Ecto neural progenitor cell (in vitro differentiated cells): ENCODE measurements at places on chromosomes 16 and 17.

- peak; percentile 89 for DNase-seq
Observed at GRCh38 chr17:74987909-74988711, 678 bp downstream of the CDR2L start.

DNA sequence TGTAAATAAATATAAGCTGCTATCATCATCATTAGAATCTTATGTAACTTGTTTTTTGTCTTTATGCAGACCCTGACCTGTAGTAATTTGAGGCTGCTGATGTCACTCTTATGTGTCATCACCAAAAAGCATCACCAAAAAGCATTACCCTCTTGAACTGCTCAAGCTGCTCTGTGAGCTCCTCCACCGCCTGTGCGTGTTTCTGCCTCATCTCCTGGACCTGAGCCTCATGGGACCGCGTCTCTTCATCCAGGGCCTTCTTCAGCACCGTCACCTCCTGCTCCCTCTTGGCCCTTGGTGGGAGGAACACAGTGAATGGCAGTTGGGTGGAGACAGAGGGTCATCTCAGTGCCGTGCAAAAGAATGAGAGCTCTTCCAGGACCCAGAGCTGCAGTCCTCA is 82.4 kb downstream of the NDE1 start:
- no peak for DNase-seq

GRCh38 chr17:59277031-59277430 is 54.4 kb upstream of the YPEL2 start:
- no peak for DNase-seq

GRCh38 chr16:89467382-89467781 is 23.0 kb downstream of the ANKRD11 start:
- no peak for DNase-seq

- no peak for DNase-seq
Observed at GRCh38 chr16:17083628-17084027, 387.1 kb downstream of the XYLT1 start.

DNA sequence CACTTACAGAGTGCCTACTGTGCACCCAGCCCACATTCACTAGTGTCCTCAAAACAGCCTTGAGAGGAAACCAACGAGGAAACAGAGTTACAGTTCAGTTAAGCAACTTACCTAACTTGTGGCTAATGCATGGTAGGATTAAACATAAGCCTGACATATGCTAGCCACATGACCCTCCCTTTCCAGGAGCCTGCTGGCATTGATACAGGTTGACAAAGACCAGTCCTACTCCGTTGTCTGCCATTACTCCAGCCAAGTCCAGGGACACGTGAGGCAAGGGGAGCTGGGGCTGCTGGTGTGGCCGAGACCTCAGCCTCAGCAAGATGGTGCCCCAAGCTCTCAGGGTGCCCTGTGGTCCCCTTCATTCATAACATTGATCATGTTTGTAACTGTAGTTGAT is 37.9 kb downstream of the SNX20 start:
- no peak for DNase-seq

GRCh38 chr17:17264430-17264829 is 16.6 kb downstream of the COPS3 start:
- DNase-seq, result no peak

DNA sequence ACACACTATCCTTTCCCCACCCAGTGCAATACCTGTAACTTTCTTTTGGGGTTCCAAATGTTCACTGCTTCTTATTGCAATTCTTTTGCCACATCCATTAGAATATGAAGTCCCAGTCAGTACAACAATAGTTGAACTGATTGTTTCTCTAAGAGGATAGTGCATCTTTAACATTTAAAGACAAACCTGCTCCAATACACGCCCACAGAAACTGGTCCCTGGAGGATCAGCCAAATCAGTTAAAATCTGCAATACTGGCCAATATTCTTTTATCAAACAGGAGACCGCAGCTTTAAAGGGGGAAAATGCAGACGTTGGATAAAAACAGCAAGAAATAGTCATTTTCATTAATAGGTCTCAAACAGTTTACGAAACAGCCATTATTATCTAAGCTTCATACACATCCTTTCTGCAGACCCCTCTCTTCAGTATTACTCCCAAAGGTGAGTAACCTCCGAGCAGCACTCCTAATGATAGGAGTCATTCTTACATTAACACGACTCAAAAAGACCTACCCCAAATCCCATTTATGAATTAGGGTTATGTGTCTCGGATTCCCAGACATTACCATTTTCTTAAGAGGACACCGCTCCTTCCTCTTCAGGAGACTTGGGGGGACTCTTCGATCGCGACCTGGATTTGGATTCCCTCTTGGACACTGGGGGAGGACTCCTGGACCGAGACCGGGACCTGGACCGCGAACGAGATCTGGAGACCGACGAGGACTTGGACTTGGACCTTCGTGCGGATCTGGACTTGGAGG is 1.4 kb downstream of the SRSF2 start:
- DNase-seq, result no peak

DNA sequence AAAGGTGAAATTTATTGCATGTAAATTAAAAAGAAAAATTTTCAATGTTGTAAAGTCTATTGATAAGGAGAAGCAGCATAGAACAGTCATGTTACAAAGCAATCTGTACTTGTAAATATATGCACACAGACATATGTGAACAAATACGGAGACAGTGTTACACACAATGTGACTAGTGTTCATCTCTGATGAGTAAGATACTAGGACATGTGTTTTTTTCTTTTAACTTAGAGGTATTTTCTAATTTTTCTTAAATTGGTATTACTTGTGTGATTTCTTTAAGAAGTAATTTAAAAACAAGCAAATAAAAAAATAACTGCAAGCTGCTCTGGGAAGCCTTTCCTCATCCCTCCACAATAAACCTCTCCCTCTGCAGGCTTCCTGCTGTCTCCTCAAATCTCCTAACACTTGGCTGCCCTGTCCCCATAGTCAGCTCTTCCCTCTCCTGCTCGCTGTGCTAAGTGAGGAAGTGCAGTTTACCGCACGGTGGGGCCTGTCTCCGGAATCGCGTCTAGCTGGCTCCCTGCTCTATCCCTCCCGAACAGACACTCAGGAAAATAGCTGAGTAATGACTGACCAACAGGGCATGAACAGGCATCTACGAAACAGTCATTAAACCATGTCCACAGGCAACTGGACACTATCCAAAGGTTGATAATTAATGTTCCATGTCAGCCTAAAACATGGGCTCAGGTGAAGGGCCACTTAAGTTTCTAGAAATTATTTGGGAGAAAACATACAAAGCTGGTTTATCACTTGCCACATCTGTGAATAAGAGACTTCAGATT is 35.9 kb downstream of the CMTM4 start:
- DNase-seq, result no peak

DNA sequence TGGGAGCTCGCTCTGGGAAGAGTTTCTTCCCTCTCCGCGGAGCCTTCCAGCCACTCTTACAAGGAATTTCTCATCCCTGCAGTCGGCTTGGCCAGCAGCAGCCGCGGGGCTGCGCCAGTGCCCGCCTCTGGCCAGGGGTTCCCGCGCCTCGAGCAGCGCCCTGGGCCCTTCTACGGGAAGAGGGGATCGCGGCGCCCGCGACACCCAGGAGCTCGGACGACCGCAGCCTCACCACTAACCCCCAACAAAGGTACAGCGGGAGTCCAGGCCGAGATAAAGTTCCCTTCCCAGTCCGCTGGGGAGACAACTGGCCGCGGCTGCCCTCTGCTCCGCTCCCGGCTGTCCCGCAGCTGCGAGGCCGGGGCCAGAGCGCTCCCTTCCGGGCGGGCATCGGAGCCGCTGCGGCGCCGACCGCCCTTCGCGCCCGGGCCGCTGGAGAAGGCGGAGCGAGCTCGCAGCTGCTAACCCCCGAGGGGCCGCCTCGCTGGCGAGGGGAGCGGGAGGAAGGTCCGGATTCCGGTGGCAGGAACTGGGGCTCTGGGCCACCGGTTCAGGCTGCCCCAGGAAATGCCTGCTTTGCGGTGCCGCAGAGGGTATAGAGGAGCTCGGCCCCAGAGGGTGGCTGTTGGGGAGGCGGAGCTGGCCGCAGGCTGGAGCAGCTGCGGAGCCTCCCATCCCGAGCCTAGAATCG is 3.6 kb upstream of the HS3ST3B1 start:
- DNase-seq, result peak; percentile 90

DNA sequence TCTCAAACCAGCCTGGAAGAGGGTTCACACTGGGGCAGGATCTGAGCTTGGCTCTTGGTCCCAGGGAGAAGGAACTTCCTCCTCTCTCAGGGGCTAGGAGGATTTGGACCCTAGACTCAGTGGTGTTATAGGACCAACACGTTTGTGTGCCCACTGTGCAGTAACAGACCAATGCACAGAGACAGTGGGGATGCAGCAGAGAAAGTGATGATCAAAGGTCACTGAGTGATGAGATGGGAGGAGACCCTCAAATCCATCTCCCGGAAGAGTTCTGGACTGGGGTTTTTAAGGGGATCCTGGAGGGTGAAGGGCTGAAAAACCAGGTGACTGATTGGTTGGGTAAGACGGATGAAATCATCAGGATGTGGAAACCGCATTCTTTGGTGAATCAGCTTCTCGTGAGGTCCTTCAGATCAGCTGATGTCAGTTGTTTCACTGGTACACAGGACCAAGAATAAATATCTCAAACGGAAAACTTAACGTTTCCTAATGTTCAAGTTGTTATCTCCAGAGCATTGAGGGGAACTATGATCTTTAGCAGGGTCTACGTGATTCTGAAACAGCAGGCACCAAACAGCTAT is 3.3 kb upstream of the VAC14 start:
- no peak for DNase-seq

- DNase-seq, result no peak
Observed at GRCh38 chr16:89400740-89401139, 89.6 kb downstream of the ANKRD11 start.

- no peak for DNase-seq
Observed at GRCh38 chr17:17742688-17743390, 61.6 kb downstream of the RAI1 start.

- DNase-seq, result peak; percentile 59
Observed at GRCh38 chr17:60641810-60642220, 35.8 kb upstream of the BCAS3 start.

- no peak for DNase-seq
Observed at GRCh38 chr17:45792437-45792836, 8.3 kb downstream of the CRHR1 start.

GRCh38 chr16:27795992-27796614 is 246.2 kb downstream of the KATNIP start:
- peak; percentile 76 for DNase-seq

DNA sequence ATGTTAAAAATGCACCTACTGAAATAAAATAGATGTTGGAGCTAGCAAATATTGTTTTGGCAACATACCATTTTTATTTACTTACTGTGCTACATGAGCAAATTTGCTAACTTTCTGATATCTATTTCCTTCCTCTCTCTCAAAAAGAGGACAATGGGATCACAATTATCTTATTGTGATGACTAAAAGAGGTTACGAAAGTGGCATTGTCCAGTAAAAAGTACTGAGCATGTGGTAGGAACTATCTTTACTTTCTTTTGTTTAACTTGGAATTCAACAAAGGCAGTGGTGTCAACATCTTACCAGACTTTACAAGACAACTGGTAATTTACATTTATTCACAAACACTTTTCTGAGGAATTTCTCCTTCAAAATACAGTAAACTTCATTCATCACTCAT is 1542.6 kb upstream of the CDH8 start:
- DNase-seq, result no peak

DNA sequence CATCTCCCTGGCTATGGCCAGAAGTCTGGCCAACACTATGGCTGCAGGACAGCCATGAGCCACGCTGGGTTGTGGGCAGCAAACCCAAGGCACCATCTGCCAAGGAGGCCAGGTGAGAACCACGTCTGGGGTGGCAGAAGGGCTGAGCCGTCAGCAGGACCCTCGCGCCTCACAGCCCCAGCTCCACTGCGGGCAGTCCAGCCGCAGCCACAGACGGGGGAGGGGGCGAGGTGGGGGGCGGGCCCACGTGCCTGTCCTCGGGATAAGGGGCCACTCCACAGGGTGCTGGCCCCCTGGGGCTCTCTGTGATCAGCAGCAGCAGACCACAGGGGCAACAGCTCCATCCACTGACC is 6.5 kb upstream of the BAIAP2 start:
- no peak for DNase-seq

GRCh38 chr17:35041390-35041789 is 22.1 kb downstream of the RFFL start:
- no peak for DNase-seq

- no peak for DNase-seq
Observed at GRCh38 chr17:3602499-3602898, 6.7 kb downstream of the TRPV1 start.

- DNase-seq, result no peak
Observed at GRCh38 chr16:4556580-4556979, 440 bp downstream of the C16orf96 start.

GRCh38 chr17:42233156-42233555 is 38.9 kb upstream of the GHDC start:
- DNase-seq, result no peak

DNA sequence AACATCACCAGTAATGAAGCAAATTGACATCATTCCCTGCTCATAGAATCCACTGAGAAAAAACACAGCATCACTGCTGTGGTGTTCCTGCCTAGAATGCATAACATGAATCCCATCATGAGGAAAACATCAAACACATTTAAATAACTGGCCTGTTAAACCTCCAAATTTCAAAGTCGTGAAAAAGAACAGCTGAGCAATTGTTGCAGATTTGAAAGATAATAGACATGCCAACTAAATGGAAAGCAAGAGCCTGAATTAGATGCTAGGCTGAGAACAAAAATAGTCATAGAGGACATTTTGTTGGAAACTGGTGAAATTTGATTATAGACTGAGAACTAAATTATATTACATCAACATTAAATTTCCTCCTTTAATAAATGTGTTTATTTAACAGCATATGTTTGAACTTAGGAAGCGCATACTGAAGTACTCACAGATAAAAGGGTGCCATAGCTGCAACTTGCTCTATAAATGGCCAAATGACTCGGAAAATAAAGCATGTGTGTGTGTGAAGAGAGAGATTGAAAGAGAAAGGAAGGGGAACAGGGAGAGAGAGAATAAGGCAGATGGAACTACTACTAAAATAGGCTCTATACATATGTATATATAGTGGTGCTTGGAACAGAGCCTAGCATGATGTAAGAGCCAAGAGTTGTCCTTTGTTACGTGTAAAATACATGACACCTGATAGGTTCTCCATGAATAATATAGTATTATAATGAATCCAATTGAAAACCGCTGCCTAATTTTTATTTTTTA is 305.0 kb upstream of the MON1B start:
- no peak for DNase-seq

GRCh38 chr16:87586201-87586782 is 16.0 kb upstream of the JPH3 start:
- DNase-seq, result no peak

- DNase-seq, result no peak
Observed at GRCh38 chr17:35255316-35255715, 12.4 kb downstream of the SLFN5 start.

DNA sequence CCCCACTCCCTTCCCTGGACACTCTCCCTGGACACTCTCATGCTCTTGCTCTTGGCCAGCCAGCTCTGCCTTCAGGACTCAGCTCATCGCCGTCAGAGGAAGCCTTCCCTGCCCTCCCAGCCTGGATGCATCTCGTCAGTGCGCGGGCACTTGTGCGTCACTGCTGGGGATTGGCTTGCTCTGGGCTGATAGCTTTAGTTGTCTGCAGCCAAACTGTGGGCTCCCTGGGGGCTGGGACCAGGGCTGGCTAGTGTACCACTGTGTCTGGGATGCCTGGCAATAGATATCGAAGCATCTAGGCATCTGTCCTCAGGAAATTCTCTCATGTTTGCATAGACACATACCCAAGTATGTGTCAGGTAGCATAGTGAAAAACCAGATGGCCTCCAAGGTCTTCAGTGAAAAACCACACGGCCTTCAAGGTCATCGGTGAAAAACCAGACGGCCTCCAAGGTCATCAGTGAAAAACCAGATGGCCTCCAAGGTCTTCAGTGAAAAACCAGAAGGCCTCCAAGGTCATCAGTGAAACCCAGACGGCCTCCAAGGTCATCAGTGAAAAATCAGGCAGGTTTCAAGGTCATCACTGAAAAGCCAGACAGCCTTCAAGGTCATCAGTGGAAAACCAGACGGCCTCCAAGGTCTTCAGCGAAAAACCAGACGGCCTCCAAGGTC is 72.0 kb downstream of the CMIP start:
- DNase-seq, result no peak
